ENCODE measurements at places on chromosomes 4 and X. TPM values are rescaled to one million over a fixed set of nuclear protein-coding genes. Genes with fewer than 3 reads are reported as not detected.

- DNase-seq: no peak
These were observed 17.9 kb downstream of the UBE2K start for GRCh38 chr4:39715788-39716187.

- DNase-seq: no peak
These were observed 149.4 kb downstream of the PDGFRA start for GRCh38 chr4:54378461-54378860.

DNA sequence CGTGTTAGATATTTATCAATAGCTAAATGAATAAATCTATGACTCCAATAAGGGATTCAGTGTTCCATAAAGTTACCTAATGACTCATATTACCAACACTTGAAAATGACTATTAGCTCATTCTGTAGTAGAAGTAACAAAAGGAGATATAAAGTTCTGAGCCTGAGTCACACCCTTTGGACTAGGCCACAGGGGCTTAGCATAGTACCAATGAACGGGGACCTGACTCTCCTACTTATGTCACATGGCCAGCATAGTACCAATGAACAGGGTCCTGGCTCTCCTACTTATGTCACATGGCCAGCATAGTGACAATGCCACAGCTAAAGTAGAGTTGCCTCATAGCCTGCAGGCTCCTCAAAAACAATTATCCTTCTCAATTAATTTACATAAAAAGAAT is 43.7 kb downstream of the MAGEB16 start:
- DNase-seq: no peak

DNA sequence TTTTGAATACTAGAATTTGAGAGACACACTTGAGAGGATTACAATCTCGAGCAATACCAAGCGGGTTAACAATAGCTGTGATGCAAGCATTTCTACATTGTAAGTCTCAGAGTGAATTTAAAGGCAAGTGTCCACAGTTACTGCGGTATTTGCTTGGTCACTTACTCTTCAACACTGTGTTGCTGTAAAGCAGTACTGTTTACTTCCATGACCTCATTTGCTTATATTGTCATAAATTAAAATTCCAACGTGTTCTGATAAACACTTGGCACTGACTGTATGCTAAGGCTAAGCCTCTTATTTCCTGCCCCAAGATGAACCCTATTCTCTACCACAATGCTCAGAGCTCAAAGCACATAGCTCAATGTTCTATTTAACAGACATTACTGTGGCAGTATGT is 11.1 kb downstream of the EXOC1L start:
- no peak for DNase-seq

DNA sequence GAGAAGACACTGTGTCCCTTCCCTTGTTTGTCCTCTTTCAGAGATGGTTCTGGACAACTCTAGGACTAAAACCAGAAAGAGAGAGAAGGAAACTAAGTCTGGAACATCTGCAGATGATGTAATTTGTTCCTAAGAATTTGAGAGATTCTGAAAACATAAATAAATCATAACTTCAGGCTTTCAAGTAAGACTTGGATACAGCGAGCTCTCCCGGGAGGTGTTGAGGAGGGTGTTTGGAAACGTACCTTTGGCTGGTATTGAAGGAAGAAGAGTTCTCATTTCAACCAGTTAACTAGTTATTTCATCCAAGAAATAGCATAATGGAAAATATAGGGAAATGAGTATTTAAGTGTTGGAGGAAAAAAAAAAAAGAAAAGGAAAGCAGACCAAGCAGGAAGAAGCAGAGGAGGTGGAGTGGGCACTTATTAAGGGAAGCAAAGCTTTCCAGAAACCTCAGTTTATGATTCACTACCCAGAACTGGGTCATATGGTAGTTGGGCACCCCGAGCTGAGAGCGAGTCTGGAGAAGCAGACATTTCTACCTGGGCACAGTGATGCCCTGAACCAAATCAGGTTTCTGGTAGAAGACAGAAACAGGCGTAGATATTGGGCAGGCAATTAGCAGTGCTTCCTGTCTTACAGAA is 26.9 kb downstream of the CCNG2 start:
- DNase-seq: no peak

The SPATA4 gene
- 0.70 TPM for total RNA-seq

DNA sequence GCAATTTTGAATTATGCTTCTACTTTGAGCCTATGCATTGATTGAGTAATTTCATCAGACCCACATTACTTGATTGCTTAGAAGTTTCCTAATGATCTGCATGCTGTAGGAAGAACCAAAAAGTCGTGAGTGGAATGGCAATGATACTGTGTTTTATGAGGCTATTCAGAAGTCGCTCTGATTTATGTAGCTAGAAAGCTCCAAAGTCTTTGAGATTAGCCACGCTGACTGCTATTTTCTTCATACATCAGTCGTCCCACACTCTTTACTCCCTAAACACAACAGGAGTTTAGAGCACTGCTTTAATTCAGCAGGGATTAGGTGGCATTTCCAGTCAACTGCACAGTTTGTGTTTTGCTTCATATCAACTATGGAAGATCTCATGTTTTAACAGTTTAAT is 4.1 kb downstream of the GRID2 start:
- DNase-seq: no peak

- DNase-seq: no peak
These were observed 43.3 kb upstream of the SOD3 start for GRCh38 chr4:24751926-24752539.

- DNase-seq: no peak
These were observed 52.7 kb downstream of the ASB9 start for GRCh38 chrX:15217161-15217560.

GRCh38 chrX:76919761-76920160 is 492.3 kb downstream of the MAGEE1 start:
- no peak for DNase-seq

- no peak for DNase-seq
These were observed 26.2 kb downstream of the RP2 start for GRCh38 chrX:46863072-46863471.

GRCh38 chr4:156336511-156336910 is 382.8 kb upstream of the CTSO start:
- DNase-seq: no peak

- no peak for DNase-seq
These were observed 567.4 kb downstream of the IQCM start for GRCh38 chr4:149248191-149248764.

DNA sequence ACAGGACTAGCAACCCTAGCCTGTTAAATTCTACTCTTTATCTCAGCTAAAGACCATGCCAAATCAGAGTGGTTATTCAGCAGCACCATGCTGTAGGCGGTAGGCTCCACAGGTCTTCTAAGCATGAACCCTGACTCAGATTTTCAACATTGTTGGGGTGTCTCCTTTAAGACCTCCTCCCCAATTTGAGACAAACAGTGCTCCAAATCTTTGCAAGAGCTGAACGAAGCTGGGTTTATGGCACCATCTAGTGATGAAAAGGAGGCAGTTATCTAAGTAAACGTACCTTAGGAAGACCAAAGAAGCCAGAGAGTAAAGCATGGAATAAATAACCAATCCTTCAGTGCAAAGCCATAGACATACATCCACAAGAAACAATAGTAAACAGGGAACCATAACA is 334.5 kb upstream of the SLC7A11 start:
- no peak for DNase-seq

GRCh38 chr4:24639714-24640113 is 55.4 kb upstream of the DHX15 start:
- DNase-seq: no peak

The CXCL3 gene
- total RNA-seq: 0.59 TPM

The EDA2R gene
- 1.7 TPM for total RNA-seq

- no peak for DNase-seq
These were observed 20.1 kb downstream of the ETNPPL start for GRCh38 chr4:108742451-108743420.

The YY2 gene
- 2.1 TPM for total RNA-seq

DNA sequence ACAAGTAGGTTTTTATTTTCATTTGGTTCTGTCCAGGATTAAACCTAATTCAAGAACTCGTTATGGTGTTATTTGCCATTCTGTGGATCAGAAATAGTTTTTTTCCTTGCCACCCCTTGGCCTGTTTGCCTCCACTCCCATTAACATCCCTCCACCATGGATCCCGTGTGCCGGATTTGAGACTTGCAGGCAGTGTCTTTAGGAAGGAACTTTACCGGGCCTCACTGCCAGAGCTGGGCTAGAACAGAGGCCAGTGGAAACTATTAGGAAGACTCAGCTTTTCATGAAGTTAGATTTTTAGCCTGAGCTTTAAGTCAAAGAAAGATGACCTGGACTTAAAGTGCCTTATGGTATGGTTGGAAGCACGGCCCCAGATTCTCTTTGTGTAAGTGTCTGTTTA is 2.4 kb downstream of the KLHL2 start:
- DNase-seq: no peak

GRCh38 chr4:177308847-177309521 is 690 bp upstream of the NEIL3 start:
- no peak for DNase-seq

GRCh38 chrX:45351478-45351877 is 150.8 kb upstream of the DIPK2B start:
- no peak for DNase-seq

DNA sequence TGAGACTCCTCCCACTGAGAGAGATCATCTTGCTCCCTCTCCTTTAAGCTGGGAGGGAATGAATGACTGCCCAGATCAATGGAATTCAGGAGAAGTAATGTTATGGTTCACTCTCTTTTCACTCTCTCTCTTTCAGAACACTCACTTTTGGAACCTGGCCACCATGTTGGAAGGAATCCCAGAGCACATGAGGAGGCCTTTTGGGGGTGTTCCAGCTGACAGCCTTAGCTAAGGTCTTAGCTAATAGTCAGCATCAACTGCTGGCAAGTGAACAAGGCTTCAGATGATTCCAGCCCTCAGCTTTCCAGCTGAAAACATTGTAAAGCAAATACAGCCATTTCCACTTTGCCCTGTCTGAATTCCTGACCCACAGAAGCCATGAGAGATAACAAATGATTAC is 124.0 kb upstream of the CLNK start:
- no peak for DNase-seq

The TRIM75 gene
- total RNA-seq: not detected

DNA sequence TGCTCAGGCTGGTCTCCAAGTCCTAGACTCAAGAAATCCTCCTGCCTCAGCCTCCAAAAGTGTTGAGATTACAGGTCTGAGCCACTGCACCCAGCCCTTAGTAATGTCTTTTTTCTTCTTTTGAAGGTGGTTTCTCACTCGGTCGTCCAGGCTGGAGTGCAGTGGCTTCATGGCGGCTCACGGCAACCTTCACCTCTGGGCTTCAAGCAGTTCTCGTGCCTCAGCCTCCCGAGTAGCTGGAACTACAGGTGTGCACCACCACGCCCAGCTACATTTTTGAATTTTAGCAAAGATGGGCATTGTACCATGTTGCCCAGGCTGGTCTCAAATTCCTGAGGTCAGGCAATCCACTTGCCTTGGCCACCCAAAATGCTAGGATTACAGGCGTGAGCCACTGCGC is 32.3 kb upstream of the ASMTL start:
- DNase-seq: no peak

DNA sequence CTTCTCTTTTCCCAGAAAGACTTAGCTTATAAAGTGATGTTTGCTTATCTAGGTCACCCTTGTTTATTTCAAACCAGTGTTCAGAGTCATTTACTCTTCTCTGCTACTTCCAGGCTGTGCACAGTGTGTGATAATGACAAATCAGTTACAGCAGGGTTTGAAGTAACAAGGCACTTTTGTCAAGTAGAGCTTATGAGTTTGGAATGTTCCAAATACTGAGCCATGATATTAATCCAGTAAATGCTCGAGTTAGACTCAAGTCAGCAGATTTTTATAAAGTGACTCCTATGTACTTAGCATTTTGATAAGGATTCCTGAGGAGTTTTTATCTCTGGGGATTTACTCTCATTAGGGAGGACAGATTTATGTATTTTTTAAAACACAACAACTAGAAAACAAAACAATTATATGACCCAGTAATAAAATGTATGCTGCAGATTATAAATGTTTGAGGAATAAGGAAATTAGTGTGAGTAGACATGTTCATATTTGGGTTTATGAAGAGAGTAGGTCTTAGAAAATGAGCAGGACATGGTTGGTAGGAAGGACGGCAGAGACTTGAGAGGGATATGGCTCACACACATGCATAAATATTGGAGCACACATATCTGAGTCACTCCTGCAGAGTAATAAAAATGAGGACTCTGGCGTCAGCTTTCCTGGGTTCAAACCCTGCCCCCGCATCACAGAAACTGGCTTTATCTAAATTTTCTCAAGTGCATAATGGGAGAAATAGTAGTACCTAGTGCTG is 271.2 kb downstream of the FBXO8 start:
- no peak for DNase-seq

- DNase-seq: no peak
These were observed 715.8 kb downstream of the KLHL13 start for GRCh38 chrX:117400839-117401238.

The NLRP2B gene
- total RNA-seq: 1.0 TPM

The PLS3 gene
- total RNA-seq: 77.9 TPM

DNA sequence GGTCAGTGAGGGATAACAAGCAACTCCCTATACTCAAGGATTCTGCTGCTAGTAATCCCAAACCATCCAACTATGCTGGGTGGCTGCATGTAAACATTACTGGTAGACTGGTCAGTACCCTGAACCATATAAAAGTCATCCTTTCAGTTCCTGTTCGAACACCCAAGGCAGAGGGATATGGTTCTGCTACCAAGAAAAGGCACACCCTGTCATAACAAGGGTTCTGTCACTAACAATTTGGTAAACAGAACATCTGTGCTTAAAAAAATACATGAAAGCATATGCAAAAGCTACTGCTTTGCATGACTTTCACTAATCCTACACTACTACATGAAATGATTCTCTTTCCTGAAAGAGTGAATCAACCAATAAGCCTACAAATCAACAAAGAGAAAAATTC is 76.8 kb upstream of the MCF2 start:
- DNase-seq: no peak

The SSX3 gene
- total RNA-seq: not detected

DNA sequence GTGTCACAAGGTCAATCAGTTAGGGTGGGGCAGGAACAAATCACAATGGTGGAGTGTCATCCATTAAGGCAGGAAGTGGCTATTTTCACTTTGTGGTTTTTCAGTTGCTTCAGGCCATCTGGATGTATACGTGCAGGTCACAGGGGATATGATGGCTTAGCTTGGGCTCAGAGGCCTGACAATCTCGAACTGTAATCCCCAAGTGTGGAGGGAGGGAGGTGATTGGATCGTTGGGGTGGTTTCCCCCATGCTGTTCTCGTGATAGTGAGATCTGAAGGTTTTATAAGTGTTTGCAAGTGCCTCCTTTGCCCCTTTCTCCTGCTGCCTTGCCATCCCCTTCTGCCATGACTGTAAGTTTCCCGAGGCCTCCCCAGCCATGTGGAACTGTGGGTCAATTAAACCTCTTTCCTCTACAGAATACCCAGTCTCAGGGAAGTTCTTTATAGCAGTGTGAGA is 36.7 kb upstream of the STS start:
- no peak for DNase-seq

The FUNDC2 gene
- 63.6 TPM for total RNA-seq

DNA sequence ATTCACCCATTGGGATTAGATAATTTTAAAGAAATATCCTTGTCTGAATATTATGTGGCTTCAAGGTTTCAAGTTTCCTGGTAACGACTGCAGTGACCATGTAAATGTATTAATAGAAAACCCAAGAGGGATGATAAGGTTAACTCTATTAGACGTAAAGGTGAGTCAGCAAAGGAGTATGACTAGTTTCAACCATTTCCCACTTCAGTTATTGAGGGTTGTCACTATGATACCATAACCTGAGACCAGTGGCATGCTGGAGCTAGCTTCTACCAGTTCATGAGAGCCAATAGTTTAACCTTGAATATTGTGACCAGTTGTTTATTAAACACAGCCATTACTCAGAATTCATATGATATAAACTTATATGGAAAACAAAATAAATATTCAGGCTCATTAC is 270.1 kb downstream of the TMA16 start:
- no peak for DNase-seq

All from dorsolateral prefrontal cortex (tissue), 122 donors.